ENCODE measurements at places on chromosomes 11 and 22.

DNA sequence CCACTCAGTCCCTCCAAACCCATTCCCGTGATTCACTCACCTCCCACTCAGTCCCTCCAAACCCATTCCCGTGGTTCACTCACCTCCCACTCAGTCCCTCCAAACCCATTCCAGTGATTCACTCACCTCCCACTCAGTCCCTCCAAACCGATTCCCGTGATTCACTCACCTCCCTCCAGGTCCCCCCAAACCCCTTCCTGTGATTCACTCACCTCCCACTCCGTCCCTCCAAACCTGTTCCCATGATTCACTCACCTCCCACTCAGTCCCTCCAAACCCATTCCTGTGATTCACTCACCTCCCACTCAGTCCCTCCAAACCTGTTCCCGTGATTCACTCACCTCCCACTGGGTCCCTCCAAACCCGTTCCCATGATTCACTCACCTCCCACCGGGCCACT, 639.6 kb downstream of the BRD1 start:
- no peak for DNase-seq

DNA sequence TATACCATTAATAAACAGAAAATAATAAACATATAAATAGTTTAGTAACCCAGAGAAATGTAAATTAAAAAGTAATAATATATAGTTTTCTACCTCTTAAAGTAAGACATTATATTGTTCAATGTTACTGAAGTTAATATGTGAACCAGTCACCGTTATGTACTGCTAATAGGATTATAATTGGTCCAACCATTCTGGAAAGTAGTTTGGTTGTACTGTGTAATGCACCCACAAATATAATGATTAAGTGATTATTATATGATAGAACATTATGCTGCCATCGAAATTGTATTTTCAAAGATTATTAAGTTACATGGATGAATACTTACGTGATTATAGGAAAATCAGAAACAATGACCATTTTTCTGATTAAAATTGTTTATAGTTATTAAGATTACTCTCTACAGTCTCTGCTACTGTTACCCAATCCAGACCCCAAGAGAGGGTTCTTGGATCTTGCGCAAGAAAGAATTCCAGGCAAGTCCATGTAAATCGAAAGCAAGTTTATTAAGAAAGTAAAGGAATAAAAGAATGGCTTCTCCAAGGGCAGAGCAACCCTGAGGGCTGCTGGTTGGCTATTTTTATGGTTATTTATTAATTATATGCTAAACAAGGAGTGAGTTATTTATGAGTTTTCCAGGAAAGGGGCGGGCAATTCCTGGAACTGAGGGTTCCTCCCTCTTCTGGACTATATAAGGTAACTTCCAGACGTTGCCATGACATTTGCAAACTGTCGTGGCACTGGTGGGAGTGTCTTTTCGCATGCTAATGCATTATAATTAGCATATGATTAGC, 50.1 kb downstream of the ACER3 start:
- DNase-seq: no peak

DNA sequence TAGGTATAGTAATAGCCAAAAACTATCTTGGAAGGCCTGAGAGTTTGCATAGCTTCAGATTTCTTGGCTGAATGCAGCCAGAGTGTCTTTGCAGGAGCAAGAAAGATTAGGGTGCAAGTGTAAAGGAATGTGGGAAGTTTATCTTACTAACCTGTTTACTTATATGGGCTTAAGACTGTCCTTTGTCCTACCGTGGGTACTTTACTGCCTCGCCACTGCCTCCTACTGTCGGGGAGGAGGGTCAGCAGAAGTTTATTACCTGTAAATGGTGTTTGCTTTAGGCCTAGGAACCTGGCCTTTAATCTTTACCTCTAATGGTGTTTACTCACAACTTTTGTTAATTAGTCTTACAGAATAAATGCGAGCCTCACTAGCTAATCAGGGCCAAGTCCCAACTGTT, 633.8 kb downstream of the DLG2 start:
- no peak for DNase-seq

GRCh38 chr11:67179892-67180490, 60.9 kb downstream of the KDM2A start:
- DNase-seq: no peak

DNA sequence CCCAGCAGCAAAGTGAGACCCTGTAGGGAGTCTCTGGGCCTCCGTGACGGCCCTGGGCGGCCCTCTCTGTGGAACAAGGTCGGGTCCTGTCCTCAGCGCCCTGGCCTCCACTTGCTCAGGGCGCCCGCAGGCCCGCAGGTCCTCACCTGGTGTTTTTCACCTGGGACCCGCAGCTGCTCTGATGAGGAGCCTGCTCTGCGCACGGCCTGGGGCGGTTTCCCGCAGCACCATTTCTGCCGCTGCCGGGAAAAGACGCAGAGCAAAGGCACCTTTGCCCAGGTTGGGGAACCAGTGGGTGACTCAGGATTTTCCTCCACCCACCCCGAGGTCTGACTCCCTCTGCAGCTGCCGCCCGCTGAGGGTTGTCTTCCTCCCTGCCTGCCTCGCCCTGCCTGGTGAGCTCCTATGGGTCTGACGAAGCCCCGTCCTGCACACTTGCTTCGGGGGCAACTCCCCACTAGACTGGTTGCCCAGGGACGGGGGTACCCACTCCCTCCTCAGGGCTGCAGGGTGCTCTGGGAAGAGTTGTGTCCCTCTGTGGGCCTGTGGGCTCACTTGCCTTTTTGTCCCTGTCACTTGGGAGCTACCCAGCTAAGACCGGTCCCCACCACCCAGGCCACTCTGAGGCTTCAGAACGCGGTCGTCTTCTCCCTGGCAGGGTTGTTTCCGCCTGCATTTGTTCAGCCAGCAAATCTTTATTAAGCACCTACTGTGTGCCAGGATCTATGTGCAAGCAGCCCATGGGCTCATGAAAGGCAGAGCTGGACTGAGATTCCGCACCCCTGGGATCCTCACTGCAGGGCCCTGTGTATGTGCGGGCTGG, 89.5 kb downstream of the KCNQ1 start:
- DNase-seq: no peak

DNA sequence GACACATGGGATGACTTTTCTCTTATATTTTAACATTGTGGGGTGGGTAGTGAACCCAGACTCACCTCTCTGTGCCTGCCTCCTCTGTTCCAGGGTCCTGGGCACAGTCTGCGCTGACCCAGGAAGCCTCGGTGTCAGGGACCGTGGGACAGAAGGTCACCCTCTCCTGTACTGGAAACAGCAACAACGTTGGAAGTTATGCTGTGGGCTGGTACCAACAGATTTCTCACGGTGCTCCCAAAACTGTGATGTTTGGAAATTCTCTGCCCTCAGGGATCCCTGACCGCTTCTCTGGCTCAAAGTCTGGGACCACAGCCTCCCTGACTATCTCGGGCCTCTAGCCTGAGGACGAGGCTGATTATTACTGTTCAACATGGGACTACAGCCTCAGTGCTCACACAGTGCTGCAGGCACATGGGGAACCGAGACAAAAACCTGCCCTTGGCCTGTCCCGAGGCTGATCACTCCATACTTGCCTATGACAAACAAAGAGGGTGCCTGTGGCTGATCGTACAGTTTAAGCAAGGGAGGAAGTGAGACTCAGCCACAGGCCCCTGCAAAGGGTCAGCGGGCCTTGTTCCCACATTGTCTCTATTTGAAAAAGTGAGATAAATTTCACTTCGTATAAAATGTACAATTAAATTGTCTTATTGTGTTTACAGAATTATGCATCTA, 43.7 kb upstream of the TOP3B start:
- no peak for DNase-seq

- DNase-seq: no peak
These were observed 158.7 kb downstream of the ST3GAL4 start for GRCh38 chr11:126514061-126514693.

DNA sequence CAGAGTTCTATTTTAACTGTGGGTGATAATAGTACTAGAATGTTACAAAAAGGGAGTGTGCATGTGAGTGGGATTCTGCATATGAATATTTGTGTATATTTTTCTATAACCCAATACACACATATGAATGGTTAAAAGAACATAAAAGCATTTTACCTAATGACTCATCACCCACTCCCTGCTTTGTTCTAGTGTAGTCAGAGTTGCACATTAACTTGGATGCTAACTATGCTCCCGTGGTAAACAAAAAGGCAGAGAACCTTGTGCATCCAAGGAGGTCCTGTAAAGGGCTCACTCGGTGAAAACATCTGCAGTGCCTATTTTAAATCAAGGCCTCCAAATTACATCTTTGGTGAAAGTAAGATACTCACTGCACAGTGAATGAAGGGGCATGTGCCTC, 1289.4 kb downstream of the LRRC4C start:
- no peak for DNase-seq

GRCh38 chr11:133708547-133709051, 136.7 kb downstream of the SPATA19 start:
- DNase-seq: no peak

DNA sequence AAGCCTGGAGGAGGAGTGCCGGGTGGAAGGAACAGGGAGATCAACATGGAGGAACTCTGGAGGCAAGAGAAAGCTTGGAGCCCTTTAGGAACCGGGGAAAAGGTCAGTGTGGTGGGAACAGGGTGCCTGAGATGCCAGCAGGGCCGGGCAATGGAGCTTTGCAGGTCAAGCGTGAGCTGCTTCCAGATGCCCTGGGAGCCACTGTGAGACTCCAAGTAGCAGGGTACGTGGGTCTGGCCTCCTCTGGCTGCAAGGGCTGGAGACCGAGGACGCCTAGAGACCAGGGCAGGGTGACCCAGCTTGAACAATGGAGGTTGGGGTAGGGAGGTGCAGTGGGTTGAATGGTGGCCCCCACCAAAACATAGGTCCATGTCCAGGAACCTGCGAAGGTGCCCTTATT, 15.6 kb upstream of the EMID1 start:
- no peak for DNase-seq

GRCh38 chr11:35056391-35057093, 82.4 kb upstream of the CD44 start:
- DNase-seq: no peak

DNA sequence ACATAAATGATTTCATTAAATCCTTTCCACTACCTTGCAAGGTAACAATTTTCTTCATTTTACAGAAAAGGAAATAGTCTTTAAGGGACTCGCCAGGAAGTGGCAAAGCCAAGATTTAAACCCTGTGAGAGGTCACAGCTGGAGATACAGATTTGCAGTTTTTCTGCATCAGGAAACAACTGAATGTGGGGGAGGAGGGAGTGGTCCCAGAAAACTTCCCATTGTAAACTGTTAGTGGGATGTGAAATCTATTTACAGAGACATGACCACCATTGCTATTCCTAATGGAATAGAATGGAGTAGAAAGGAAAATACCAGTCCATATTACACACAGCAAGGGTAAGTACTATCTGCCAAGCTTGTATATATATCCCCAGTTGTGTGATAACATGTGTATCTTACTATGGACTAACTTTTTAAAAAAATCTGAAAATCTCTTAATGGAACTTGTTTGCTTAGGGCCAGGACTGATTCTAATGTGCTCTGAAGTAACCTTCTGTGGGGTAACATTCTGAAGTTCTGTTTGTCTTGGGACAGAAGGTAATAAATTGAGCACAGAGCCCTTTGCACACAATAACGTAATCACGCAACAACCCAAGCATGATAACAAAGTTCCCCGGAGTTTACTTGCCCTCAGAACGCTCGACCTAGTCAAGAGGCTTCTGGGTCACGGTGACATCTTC, 10.9 kb upstream of the TSKU start:
- no peak for DNase-seq

DNA sequence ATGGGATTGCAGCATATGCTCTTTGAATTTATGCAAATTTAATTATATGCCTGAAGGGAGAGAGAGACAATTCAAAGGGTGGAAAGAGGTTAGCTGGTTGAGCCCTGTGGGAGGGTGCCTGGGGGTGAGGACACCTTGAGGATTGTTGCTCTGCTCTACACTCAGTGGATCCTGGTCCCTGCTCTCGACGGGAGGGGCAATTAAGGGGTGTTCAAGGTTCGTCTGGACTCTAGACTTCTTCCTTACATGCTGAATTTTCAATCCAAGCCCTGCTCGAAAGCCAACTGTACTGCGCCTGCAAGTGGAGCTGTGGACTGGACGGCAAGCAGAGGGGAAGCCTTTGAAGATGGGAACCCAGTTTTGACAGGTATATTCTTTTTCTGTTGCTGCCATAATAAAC, 15.5 kb upstream of the OR5M11 start:
- no peak for DNase-seq

GRCh38 chr22:50734343-50734771, 3.6 kb upstream of the ACR start:
- no peak for DNase-seq

DNA sequence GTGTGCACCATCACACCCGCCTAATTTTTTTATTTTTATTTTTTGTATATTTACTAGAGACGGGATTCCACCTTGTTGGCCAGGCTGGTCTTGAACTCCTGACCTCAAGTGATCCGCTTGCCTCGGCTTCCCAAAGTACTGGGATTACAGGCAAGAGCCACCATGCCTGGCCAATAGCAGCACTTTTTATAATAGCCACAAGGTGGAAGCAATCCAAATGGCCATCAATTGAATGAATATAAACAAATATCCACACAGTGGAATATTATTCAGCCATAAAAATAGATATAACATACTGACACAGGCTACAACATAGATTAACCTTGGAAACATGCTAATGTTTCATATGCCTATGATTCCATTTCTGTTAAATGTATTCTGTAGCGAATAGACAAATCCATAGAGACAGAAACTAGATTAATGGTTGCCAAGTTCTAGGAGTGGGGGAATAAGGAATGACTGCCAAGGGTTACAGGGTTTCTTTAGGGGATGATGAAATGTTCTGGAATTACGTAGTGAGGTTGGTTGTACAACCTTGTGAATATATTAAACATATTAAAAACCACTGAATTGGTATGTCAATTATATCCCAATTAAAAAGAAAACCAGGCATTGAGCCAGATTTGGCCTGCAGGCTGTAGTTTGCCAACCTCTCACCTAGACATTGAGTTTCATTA, 4.8 kb downstream of the VPS51 start:
- DNase-seq: no peak

DNA sequence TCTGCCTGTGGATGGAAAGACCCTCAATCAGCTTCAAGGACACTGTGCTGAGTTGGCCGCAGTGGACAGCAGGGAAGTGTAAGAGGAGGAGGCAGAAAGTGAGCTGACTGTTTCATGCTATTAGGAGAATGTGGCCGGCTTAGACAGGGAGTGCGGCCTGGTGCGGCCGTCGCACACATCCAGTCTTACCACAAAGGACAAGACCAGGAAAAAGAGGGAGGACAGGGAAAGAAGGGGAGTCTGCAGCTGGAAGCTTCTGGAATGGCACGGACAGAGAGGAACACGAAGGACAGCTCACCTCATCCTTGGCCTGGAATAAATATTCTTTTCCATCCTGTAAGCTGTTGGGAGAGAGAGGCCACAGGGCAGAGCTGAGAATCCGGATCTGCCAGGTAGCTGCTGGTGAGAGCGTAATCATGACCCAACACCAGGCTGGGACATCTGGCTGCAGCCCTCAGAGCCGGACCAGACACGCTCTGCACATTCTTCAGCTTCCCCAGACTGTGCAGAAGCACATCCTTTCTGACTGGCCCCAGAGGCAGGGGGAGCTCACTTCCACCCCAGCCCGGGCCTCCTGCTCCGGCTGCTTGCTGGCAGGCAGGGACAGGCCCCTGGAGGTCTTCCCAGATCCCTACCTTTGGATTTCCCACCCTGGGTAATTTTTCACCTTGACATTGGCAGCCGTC, 8.6 kb upstream of the RBM4B start:
- DNase-seq: no peak

All from stimulated activated CD8-positive, alpha-beta memory T cell treated with anti-CD3 and anti-CD28 coated beads, Interleukin-4, amount 100 ng/mL, for 4 hours (primary cell).